ENCODE measurements at places on chromosomes 1 and 21. TPM values are rescaled to one million over a fixed set of nuclear protein-coding genes. Genes with fewer than 3 reads are reported as not detected.

DNA sequence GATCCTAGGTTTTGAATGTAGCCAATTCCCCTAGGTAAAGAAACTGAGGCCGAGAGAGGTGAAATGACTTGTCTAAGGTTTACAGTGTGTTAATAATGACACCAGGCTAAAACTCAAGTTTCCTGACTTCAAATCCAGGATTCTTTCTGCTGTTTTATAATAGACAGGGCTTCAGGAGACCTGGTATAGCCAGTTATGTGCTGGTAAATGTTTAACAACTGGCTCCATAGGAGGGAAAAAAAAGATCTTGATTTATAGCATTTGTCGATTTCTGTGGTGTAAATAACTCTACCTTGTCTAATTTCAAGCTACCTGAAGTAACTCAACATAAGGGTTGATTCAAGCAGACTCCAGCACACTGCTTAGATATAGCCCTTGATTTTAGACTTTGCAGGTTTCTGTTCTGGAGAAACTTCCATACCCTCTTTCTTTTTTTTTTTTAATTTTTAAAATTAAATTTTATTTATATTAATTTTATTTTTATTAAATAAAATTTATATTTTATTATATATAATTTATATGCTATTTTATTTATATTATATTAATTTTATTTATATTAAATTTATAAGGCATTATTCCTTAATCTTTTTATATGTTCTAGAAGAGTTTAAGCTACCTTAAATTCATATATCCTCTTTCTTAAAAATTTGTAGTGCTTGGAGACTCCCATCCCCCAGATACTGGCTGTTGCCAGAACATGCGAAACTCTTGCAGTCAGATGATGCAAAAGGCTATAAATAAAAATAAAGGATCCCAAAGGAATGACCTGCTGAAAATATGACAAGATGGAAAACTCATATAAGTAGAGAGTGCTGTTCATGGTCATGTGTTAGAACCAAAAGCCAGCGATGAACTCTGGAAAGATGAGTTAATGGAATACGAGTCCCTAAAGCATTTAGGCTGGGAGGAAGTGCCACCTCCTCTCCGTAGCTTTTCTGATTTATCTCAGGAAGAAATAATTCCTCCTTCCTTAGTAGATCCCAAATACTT lies 35.4 kb upstream of the SRSF10 start:
- DNase-seq = no peak

Gene RAD54L
- 27.5 TPM for total RNA-seq

DNA sequence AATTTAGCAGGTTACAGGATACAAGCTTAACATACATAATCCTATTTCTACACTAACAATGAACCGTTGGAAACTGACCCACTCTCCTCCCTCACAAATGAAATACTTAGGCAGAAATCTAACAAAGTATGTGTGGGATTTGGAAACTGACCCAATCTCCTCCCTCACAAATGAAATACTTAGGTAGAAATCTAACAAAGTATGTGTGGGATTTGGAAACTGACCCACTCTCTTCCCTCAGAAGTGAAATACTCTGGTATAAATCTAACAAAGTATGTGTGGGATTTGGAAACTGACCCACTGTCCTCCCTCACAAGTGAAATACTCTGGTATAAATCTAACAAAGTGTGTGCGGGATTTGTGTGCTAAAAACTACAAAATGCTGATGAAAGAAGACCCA lies 60.3 kb downstream of the TRAF5 start:
- no peak for DNase-seq

- no peak for DNase-seq
Observed at GRCh38 chr1:220954321-220955075, 75.3 kb downstream of the HLX start.

Data from colonic mucosa (tissue), 4 donors.